Hematopoietic multipotent progenitor cell treated with erythropoietin and hydrocortisone succinate and interleukin-3 and kit ligand, for 6 days (in vitro differentiated cells): ENCODE measurements at places on chromosomes 5 and 9.

GRCh38 chr9:72039532-72039931 lies 20.9 kb downstream of the C9orf57 start:
- DNase-seq, result no peak

- DNase-seq, result no peak
These were observed 145.2 kb downstream of the EDIL3 start for GRCh38 chr5:84239494-84239893.

GRCh38 chr5:35644543-35644942 lies 26.9 kb downstream of the SPEF2 start:
- no peak for DNase-seq

GRCh38 chr5:36482812-36483211 lies 123.6 kb upstream of the SLC1A3 start:
- no peak for DNase-seq

GRCh38 chr5:51172903-51173626 lies 210.2 kb upstream of the ISL1 start:
- no peak for DNase-seq

DNA sequence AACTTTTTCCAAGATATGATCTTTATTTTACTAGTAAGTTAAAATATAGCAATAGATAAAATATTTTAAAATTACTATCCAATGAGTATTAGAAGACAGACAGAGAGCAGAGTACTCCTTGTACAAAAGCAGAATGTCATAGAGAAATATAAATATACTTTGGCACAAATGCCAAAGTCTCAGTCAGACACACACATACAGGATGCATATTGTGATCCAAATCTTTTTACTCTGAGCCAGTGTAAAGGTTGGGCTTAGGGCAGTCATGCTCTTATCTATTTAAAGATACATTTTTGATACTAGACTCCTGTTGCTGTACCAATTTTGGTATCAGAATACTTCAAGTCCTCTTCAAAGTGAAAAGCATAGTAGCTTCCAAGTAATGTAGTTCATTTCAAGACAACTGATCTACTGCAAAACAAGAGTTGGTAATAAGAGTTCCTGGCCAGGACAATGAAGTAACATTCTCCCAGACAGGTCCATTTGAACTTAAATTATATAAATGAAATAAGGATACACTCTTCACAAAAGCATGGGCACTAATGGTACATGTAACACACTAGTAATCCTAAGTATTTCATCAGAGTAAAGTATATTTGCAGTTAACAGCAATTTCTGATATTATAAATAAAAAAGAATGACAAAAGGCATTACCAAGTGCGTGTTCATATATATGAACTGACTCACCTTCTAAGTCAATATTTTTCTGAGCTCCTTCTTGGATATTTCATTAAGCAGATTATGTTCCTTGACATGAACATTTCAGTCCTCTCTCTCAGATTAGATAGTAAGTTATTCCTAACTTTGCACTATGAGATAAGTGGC lies 10.5 kb downstream of the PFDN1 start:
- no peak for DNase-seq

DNA sequence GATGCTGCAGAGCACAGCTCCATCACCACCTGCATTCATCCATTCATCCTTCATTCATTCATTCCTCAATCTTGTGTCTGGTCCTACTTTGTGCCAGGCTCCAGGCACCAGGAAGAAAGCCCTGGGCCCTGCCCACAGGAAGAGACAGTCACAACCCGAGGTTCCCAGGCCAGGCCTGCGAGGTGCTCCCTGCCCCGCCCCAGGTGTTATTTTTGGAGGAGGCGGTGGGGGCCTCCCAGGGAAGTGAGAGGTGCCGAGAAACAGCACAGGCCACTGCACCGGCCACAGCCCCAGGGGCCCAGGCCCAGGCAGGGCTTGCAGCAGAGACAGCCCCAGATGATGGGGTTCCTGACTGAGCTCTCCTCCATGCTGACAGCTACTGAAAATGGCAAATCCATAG lies 33.4 kb downstream of the VAV2 start:
- DNase-seq, result no peak

DNA sequence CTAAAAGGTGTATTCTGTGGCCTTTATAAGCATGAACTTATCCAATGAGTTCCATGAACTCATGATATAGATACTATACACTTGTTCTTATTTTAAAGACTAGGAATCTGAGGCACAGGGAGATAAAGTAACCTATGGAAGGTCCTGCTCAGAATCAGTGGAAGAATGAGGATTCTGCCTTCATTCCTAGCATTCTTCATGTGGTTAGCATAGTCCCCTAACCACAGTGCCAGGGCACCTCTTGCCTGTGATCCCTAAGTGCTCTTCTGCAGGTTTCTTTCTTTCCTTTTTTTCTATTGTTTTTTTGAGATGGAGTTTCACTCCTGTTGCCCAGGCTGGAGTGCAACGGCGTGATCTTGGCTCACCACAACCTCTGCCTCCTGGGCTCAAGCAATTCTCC lies 174.1 kb downstream of the C9orf152 start:
- DNase-seq, result no peak

DNA sequence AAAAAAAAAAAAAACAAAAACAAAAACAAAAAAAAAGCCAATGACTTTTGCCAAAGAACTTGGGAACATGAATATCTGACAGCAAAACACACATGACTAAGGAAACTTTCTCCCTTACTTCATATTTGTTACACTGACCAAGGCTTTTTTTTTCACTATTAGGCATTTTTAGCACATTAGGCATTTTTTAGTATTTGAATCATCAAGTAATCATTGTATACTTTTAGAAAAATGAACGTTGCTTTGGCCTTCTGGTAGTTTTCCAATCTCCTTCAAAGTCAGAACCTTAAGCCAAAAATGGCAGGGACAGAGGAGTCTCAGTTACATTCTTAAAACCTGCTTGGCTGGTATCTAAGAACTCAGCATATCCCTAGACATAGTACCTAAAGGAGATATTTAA lies 19.3 kb downstream of the NREP start:
- DNase-seq, result no peak

DNA sequence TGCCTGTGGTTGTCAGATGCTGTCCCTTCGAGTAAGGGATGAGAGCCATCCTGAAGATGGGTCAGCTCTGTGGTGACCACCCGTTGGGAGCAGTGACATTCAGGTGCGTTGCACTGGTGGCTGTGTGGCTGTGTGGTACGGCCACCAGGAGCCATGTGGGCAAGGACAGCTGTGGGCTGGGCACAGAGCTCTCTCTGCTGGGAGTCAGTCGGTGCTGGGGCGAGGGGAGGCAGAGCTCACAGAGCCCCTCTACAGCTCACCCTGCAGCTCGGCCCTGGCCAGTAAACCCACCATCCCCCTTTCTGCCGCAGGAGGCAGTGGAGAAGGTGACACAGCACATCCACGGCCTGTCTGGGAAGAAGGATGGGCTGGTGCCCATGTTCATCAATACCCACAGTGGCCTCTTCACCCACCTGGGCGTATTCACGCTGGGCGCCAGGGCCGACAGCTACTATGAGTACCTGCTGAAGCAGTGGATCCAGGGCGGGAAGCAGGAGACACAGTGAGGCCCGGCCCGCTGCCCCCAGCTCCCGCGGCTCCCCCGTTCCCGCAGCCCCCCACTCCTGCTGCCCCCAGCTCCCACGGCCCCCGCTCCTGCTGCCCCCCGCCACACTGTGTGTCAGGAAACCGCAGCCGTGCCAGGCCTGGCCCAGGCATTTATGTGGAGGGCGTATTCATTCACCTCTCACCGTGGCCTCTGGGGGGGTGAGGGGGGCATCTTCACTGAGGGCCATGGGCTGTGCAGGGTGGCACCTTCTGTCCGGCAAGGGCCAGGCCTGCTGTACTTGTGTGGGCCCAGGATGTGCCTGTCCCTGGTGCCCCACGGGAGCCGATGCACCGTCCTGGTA lies 8.5 kb downstream of the DPP7 start:
- no peak for DNase-seq
